ENCODE measurements at places on chromosomes 4 and X.

DNA sequence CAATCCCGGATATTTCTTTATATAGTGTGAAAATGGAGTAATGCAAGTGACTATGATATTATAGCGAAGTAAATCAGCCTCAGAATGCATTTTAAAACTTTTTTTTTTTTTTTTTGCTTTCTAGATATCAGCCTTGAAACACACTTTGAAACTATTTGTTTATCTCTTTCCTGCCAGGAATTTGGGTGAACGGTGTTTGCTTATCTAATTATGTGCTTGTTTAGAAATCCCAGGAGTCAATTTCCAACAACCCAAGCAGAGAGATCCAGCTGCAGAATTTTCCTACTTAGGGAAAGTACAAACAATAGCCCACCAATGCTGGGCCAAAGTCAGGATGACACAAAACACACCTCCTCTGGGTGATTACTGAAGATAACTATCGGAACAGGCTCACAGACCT lies 958.8 kb downstream of the PCDH18 start:
- no peaks in the 10 kb centered on the region for H3K4me1 ChIP-seq
- no peaks in the 10 kb centered on the region for H3K27me3 ChIP-seq
- DNase-seq = no peak
- no peak overlapping the region for H3K27ac ChIP-seq
- H3K4me3 ChIP-seq = no peak overlapping the region

DNA sequence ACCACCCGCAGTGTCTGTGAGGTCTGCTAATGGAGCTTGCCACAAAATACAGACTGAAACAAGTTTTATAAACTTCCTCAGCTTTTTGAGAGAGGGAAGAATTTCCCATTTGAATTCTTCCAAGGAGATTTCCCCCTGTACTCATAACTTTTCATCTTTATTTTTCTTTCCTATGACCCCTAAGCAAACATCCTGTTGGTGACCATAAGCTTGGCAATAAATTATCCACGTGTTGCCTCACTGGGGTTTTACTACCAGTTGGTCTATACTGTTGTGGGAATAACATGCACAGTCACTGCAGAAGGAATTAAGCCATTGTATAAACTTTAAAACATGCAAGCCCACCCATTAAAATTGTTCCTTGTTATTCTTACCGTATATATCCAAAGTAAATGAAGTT lies 86.2 kb downstream of the SLC39A8 start:
- no peak for DNase-seq
- no peaks in the 10 kb centered on the region for H3K27me3 ChIP-seq
- H3K4me3 ChIP-seq = no peak overlapping the region
- H3K4me1 ChIP-seq = peaks cover 10% of the 10 kb centered on the region
- peaks cover 14% of the 10 kb centered on the region for H3K36me3 ChIP-seq
- no peak overlapping the region for H3K27ac ChIP-seq

DNA sequence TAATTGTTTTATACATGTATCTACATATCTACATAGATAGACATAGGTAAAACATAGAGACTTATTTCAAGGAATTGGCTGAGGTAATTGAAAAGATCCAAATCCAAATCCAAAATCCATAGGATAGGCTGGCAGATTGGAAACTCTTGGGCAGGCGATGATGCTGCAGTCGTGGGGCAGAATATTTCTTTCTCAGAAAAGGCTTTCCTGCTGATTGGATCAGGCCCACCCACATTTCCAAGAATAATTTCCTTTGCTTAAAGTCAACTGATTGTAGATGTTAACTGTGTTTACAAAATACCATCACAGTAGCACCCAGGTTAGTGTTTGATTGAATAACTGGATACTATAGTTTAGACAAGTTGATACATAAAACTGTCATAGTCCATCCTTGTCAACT lies 27.2 kb downstream of the STIM2 start:
- H3K4me1 ChIP-seq = peaks cover 87% of the 10 kb centered on the region
- DNase-seq = no peak
- peaks cover 23% of the 10 kb centered on the region for H3K36me3 ChIP-seq
- no peak overlapping the region for H3K4me3 ChIP-seq
- H3K27ac ChIP-seq = peak overlapping the region; percentile 65
- no peaks in the 10 kb centered on the region for H3K27me3 ChIP-seq

- H3K36me3 ChIP-seq = no peaks in the 10 kb centered on the region
- H3K4me1 ChIP-seq = no peaks in the 10 kb centered on the region
- no peaks in the 10 kb centered on the region for H3K27me3 ChIP-seq
Observed at GRCh38 chr4:133929531-133930239, 271.9 kb downstream of the PABPC4L start.

GRCh38 chr4:141065872-141066271 lies 67.4 kb downstream of the RNF150 start:
- H3K4me3 ChIP-seq = no peak overlapping the region
- no peaks in the 10 kb centered on the region for H3K4me1 ChIP-seq
- DNase-seq = no peak

DNA sequence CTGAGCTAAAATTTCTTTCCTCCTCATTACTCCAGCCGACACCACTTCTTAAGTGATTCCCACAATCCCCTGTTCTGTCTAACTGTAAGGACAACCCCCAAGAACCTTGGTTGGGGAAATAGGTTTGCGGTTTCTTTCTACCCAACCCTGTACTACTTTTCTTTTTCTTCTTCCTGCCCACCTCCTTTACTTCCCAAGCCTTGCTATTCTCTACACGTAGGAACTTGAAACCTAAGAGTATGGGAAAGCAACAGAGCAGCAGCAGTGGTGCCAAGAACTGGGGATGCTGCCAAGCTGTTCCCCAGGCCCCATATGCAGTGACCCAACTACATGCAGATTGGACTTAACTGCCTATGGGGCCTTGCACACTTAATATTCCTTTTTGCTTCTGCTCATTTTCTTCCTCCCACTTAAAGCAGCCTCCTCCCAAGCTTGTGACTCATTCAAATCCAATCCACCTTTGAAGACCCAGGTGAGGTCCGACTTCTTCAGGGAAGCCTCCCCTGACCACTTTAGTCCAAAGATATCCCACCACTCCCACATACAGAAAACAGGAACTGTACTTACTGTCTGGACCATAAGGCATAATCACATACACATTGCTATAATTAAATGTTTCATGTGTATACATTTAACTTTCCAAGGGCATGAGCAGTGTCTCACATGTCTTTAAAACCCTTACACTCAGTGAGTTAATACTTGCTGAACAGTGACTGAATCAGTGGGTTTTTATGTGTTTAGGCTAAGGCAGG lies 1.7 kb downstream of the FAM120C start:
- no peak for DNase-seq
- peak overlapping the region; percentile 71 for H3K4me3 ChIP-seq
- peaks cover 53% of the 10 kb centered on the region for H3K36me3 ChIP-seq
- peaks cover 49% of the 10 kb centered on the region for H3K4me1 ChIP-seq

GRCh38 chrX:115622534-115622933 lies 61.6 kb downstream of the PLS3 start:
- no peak overlapping the region for H3K27ac ChIP-seq
- DNase-seq = no peak
- H3K36me3 ChIP-seq = no peaks in the 10 kb centered on the region
- H3K4me3 ChIP-seq = no peak overlapping the region

- no peak overlapping the region for H3K4me3 ChIP-seq
- no peak for DNase-seq
- H3K27ac ChIP-seq = no peak overlapping the region
- no peaks in the 10 kb centered on the region for H3K36me3 ChIP-seq
Observed at GRCh38 chr4:101262683-101263082, 84.6 kb downstream of the PPP3CA start.

- peak overlapping the region; percentile 47 for H3K27ac ChIP-seq
- no peak overlapping the region for H3K4me3 ChIP-seq
- H3K27me3 ChIP-seq = peaks cover 98% of the 10 kb centered on the region
- DNase-seq = no peak
- H3K4me1 ChIP-seq = peaks cover 36% of the 10 kb centered on the region
Observed at GRCh38 chr4:13535708-13536361, 8.5 kb downstream of the NKX3-2 start.

DNA sequence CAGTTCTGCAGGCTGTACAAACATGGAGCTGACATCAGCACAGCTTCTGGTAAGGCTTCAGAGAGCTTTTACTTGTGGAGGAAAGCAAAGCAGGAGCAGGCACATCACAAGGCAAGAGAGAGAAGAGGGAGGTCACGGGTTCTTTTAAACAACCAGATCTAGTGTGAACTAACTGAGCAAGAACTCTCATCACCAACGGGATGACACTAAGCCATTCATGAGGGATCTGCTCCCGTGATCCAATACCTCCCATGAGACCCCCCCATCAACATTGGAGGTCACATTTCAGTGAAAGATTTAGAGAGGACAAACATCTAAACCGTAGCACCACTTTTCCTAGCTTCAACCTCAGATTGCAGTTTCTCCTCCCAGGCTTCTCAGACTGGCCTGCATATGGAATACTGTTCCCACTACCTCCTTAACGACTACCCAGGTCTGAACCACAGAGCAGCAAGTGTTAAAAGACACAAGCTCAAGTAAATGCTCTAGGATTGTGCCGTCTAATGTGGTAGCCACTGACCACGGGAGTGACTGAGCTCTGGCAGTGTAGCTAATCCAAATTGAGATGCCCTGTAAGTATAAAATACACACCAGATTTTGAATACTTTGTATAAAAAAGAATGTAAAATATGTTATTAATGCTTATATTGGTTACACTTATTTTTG lies 192.7 kb downstream of the PTTG2 start:
- no peak for DNase-seq
- H3K27me3 ChIP-seq = no peaks in the 10 kb centered on the region
- H3K4me1 ChIP-seq = peaks cover 33% of the 10 kb centered on the region
- no peaks in the 10 kb centered on the region for H3K36me3 ChIP-seq
- no peak overlapping the region for H3K4me3 ChIP-seq
- no peak overlapping the region for H3K27ac ChIP-seq

Measured in activated T-cell treated with anti-CD3 and anti-CD28 coated beads, Interleukin-2, amount 50 U/mL, for 24 hours (primary cell).